ENCODE measurements at places on chromosomes 16 and 17.

DNA sequence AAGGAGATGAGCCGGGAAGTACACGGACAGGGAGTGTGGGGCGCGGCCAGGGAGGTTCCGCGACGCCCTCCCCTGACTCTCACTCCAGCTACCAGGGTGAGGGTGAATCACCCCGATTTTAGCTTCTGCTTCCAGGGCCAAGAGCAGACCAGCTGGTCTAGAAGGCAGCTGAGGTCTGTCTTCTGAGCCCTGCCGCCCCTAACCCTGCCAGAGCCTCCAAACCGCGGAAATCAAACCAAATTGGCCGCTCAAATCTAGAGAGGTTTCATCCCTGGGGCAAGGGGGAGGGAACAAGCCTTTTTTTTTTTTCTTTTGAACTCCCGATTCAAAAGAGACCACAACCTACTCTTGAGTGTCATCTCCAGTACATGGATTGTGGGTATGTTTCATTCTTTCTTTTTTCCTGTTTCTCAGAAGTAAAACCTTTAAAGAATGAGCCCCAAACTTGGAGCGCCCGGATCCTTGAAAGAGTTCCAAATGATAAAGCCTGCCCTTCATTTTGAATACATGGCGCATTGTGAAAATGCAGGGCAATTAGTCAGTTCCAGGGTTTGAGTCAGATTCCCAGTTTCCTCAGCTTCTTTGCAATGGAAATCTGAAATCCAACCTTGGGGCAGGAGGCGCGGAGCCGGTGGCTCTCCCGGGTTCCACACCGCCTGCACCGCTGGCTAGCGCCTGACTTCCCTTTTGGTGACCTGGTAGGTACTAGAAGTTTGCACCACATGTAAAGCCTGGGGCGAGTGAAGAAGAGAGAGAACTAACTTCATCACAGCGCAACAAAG lies 16.5 kb upstream of the ZFHX3 start:
- DNase-seq, result no peak

- no peak for DNase-seq
Observed at GRCh38 chr17:82022310-82022980, at the start of gene CENPX. Gene CENPX, minus strand, starts transcription at chr17:82022878. Its CDS starts 17 bp downstream, at chr17:82022861.

- no peak for DNase-seq
Observed at GRCh38 chr16:89981414-89981813, 32.9 kb downstream of the DEF8 start.

DNA sequence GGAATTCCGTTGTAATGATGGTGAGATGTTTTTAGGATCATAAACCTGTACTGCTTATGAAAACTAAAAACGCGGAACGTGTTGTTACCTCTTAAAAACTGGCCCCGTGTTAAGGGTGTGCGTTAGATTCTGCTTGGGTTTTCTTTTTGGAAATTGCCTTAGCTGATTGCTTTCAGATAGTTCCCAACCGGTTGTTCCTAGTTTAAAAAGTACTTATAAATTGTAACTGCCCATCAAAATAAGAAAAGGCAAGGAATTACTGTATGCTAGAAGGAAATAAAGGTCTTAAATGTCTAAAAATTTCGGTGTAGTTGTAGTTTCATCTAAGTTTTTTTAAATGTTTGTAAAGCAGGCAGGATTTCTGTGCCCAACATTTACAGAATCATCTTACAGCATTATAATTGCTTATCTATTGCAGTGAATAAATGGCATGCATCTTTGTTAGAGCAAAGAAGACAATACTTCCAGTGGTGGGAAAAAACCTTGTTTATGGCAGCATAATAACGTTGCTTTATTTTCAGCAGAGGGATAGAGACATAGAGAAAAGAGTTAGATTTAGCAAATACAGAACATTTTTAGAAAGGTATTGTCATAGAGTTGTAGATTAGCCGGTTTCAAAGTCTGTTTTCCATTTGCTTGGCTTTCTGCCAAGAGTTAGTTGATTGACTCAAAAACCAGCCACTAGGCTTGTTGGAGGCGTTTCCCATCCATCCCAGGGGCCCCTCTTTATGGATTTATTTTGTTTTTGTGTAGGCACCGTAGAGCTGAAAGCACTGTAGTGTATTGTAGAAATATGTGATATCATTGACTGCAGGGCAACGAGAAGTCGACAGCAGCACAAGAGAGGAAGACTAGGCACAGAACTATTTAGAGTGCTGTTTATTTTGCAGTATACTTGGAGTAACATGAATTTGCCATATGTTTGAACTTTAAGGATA lies 1.7 kb downstream of the PPM1D start:
- DNase-seq, result no peak

- no peak for DNase-seq
Observed at GRCh38 chr16:49932434-49932833, 76.5 kb upstream of the ZNF423 start.

GRCh38 chr16:57380671-57381462 lies 8.6 kb downstream of the CX3CL1 start:
- no peak for DNase-seq

GRCh38 chr17:50467114-50467854 lies 1.4 kb downstream of the CHAD start:
- DNase-seq, result no peak

GRCh38 chr16:10617662-10618420 lies 37.4 kb upstream of the EMP2 start:
- DNase-seq, result no peak

- DNase-seq, result no peak
Observed at GRCh38 chr17:4800462-4801196, 1.5 kb downstream of the C17orf114 start.

DNA sequence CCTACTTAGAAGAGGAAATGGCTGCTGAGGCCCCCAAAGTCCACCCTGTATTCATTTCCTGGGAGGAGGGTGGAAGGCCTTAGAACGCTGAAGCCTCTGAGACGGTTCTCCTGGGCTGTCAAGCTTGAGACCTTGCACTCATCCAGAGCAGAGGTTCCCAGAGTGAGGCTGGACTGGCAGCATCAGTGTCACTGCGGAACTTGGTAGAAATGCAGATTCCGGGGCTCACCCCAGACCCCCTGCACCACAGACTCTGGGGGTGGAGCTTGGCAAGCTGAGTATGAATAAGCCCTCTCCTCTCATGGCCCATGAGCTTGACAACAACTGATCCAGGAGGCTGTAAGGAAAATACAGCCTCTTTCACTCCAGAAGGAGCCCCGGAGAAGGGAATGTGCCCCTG lies 218.3 kb downstream of the IRF8 start:
- no peak for DNase-seq

DNA sequence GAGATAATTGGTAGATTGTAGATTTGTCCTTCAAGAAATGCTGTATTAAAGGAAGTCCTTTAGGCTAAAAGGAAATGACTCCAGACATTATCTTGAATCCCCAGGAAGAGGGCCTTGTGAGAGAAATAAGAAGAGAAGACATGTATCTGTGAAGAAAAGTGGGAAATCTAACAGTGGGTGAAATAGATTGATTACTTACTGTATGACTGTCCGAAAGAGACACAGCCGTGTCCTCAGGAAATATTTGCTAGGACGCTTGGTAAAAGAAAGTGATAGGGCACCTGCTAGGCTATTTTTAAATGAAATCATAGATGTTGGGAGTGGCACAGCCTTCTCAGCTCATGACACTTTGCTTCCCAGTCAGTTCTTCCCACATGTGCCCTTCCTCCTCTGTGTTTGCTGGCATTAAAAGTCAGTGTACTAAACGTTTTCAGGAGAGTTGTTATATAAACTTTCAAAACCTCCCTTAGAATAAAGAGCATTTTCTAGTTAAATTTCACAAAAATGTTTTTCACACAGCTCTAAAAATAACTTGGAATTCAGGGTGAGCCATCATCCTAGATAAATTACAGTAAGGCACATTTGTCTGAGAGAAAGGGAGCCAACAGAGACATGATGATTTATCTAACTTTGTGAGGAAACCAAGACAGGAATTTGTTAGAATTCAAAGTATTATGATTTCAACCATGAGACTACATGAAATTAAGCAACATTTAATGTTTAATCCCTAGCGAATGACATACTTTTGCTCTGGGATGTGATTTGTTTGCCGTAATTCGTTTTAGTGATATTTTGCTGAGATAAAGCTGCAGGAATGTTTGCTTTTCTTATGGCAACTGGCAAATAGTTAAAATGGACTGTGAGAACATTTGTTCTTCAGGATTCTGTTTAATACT lies 35.0 kb downstream of the DHRS7B start:
- DNase-seq, result no peak

DNA sequence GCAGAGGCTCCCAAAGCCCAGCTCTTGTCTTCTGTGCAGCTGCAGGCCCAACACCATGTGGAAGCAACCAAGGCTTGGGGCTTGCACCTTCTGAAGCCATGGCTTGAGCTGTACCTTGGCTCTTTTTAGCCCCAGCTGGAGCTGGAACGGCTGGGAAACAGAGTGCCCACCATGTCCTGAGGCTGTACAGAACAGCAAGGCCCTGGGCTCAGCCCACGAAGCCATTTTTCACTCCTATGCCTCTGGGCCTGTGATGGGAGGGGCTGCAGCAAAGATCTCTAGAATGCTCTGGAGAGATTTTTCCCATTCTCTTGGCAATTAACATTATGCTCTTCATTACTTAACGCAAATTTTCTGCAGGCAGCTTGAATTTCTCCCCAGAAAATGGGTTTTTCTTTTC lies 68.1 kb downstream of the CDRT15 start:
- DNase-seq, result no peak

All from stimulated activated CD4-positive, alpha-beta T cell treated with anti-CD3 and anti-CD28 coated beads, Interleukin-15, amount 100 ng/mL, for 1 hour (primary cell).